ENCODE measurements at places on chromosomes 5 and 9. TPM values are rescaled to one million over a fixed set of nuclear protein-coding genes. Genes with fewer than 3 reads are reported as not detected.

GRCh38 chr5:97133101-97133500 lies 9.3 kb downstream of the LIX1 start:
- no peak for DNase-seq

GRCh38 chr9:113421726-113422125 lies 11.2 kb downstream of the C9orf43 start:
- no peak for DNase-seq

The EPB41L4B gene
- total RNA-seq = 13.3 TPM

The PCDHGC5 gene
- 0.96 TPM for total RNA-seq

The SH3RF2 gene
- total RNA-seq = 18.2 TPM

GRCh38 chr9:131347376-131348020 lies 46.4 kb upstream of the PRRC2B start:
- no peak for DNase-seq

The ARL14EPL gene
- not detected for total RNA-seq

GRCh38 chr5:172904643-172905345 lies 54.4 kb upstream of the RPL26L1 start:
- peak; percentile 95 for DNase-seq

- peak; percentile 96 for DNase-seq
Observed at GRCh38 chr5:138465261-138466124, at the start of gene EGR1. TSS of gene EGR1 (plus strand) at chr5:138465479. CDS start at chr5:138465762, 283 bp downstream.

GRCh38 chr5:53367727-53368126 lies 112.7 kb upstream of the FST start:
- DNase-seq = no peak

The SPEF2 gene
- 2.4 TPM for total RNA-seq

The GAPT gene
- 0.36 TPM for total RNA-seq

GRCh38 chr5:66472010-66472409 lies 124.2 kb upstream of the MAST4 start:
- DNase-seq = no peak

- DNase-seq = no peak
Observed at GRCh38 chr9:115551396-115551795, 433.4 kb upstream of the TNC start.

DNA sequence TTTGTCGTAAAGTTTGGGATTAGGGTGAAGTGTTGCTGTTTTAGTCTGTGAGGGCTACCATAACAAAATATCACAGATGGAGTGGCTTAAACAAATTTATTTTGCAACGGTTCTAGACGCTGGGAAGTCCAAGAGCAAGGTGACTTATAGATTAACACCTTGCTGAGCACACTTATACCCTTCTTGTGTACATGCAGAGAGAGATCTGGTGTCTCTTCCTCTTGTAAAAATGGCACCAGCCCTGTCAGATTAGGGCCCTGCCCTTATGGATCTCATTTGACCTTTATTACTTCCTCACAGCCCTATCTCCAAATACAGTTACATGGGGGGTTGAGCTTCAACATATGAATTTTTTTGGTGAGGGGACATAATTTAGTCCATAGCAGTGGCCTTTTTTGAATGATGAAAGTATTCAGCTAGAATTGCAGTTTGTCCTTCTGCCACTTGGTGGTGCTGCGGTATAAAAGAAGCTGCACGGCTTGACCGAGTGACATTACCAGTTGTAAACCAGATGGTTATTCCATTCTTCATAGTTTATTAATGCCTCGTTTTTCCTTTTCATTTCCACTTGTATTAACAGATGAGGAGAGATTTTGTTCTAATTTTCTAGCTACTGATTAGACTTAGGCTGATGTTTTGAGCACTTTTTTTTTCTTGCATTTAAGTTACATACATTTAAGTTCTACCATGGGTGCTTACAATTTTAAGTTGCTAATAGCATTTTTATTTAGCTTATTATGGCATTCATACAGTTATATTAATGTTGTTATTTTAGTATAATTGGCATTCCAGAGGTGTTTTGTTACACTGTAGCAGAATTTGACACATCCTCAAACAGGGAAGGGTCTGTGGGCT lies 19.4 kb downstream of the DCP2 start:
- peak; percentile 65 for DNase-seq

The AFAP1L1 gene
- 8.4 TPM for total RNA-seq

GRCh38 chr5:94849324-94849723 lies 230.9 kb downstream of the SLF1 start:
- no peak for DNase-seq

- no peak for DNase-seq
Observed at GRCh38 chr9:18074041-18074440, 399.9 kb upstream of the ADAMTSL1 start.

- no peak for DNase-seq
Observed at GRCh38 chr5:161775891-161776290, 72.0 kb upstream of the GABRA1 start.

DNA sequence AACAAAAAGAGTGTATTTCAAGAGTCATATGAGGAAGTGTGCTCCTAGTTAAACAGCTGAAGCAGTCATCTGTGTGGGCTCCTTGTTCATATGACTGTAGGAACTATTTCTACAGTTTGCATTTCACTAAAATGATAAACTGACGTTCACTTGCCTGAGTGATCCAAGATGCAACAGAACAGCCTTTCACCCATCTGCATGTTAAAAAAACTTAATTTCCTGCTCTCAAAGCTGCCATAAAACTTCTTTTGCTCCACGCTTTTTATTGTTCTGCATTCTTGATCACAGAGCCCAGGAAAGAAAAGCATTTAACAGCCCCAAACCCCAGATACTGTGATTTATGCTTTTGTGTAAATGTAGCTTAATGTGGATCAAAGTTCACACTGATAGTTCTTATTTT lies 43.9 kb downstream of the ZNF608 start:
- no peak for DNase-seq

- DNase-seq = no peak
Observed at GRCh38 chr9:124934290-124934689, 6.6 kb downstream of the GOLGA1 start.

The MPDZ gene
- total RNA-seq = 26.9 TPM

The GLIPR2 gene
- total RNA-seq = 36.5 TPM

DNA sequence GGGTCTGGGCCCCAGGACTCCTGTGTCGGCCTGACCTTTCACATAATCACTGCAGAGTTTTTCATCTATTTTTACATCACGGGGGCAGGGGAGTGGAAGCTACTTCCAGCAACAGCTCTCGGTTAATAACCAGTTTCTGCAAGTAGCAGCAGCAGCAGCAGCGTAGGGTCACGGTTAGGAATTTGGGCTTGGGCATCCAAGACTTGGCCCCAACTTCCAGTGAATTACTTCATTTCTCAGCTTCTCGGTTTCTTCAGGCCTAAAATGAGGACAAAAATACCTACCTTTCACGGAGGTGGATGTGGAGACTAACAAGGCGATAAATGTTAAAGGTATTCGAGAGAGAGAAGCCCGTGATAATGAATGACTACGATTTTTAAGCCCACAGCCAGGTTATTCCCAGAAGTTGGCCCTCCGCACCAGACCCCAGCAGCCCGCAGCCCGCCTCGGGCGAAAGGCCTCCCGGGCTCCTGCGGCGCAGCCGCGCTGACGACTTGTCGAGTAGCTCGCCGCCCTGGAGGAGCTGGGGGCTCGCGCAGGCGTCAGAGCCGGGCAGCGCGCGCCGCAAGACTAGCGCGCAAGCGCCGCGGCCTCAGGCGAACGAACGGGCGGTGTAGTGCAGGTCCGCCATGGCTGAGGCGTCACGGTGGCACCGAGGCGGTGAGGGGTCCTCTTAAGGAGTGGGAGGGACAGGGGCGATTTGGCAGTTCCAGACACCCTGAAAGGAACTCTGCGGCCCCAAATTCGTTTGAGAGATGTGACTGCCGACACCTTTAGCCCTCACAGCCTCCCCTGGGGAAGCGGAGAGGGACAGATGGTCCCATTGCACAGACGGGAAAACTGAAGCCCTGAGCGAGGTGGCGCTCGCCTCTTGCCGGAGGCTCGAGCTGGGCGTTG lies at the start of gene PKD2L2:
TSS of gene PKD2L2 (plus strand) at position 595 of the 897 bp plus-strand sequence. CDS start at position 630, 35 bp downstream.
- DNase-seq = peak; percentile 67

DNA sequence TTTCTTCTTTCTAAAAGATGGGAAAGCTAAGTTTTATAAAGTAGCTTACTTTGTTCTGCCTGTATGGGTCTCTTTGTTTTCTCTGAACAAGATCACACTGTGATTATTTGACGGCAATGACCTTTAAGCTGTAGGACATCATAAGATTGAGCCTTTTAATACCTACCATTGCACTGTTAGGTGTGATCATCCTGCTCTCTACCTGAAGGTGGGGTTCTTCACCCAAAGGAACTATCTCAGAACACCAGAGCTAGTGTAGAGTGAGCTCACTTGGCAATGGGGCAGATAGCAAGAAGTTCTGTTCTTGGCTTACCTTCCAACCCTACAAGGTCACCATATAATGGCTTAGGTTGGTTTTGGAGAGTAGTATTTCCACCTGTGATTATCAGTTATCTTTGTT lies 200.2 kb downstream of the SPATA31D1 start:
- no peak for DNase-seq

GRCh38 chr9:103816146-103816545 lies 278.0 kb upstream of the SMC2 start:
- no peak for DNase-seq
